ENCODE measurements at places on chromosomes 3 and 15.

- peak; percentile 72 for DNase-seq
These were observed 664 bp downstream of the PARP3 start for GRCh38 chr3:51942603-51943450.

DNA sequence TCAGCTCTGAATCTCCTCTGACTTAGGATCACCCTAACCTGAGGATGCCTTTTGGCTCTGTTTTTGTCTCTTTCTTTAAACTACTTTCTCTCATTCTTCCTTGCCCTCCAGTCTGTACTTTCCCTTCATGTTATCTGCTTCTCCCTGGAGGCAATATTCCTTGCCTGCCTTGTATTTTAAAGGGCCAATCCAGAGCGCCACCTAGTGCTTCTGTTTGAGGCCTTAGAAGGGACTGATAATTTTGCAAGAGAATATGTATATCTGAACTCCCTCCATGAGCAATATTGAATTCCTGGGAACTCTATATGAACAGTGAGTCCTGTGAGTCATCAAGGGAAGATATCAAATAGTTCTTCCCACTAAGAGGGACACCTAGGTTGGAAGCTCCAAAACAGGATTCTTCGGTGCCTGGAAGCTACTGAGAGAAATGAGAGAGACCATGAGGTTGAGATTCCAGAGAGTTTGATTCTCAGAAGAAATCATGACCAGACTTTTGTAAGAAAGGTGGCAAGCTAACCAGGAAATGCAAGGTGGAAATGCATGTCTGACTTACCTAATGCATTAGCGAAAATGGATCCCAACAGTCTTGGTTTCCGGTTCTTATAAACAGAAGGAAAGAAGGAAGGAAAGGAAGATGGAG lies 203.8 kb upstream of the CD96 start:
- peak; percentile 22 for DNase-seq

- DNase-seq: no peak
These were observed 8.3 kb downstream of the ITGA11 start for GRCh38 chr15:68423359-68424296.

DNA sequence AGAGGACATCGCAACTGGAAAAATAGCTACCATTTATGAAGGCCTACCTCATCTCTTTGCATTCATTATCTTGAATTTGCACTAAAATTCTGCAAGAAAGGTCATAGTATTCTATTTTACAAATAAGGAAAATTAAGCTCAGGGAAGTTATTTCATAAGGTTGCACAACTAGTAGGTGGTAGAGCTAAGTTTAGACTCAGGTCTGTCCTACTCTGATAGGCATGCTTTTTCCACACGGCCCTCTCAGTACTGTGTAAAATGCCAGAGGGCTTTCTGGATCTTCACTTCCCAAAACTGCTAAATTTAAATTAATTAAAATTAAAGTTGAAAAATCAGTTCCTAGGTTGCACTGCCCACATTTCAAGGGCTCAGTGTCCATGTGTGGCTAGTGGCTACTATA lies 18.3 kb downstream of the MAP2K1 start:
- DNase-seq: no peak

DNA sequence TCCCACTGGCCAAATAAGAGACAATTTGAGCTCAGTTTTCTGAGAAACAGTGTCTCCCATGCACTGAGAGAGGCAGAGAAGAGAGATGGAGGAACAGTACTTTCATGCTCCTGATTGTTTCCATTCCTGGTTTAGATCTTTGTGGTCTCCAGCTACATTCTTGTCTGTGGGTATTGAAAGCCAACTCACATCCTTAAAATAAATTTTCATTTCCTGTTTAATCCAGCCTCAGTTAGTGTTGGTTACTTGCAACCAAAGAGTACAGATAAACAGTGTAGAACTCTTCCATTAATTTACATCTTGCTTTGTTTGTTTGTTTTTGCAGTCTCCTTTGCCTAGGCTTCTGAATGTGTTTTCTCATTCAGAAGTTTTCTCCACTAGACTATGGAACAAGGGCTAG lies 123.7 kb upstream of the CLSTN2 start:
- DNase-seq: no peak

DNA sequence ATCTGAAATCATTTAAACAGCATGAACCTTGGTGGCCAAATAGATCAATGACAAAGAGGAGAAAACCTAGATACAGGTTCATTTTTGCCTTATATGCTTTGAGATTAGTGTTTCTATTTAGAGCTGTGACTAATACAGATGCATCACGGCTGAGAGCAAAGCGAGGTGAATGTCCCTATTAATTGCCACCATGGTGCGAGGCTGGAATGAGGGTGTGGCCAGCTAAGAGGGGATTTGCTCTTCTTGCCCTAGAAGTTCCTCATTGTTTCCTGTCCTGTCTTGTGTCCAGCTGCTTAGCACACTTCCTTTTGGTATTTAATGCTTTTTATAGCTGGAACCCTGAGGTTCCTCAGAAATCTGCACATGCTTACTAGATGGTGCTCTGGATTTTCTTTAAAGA lies 339.1 kb upstream of the RGMA start:
- DNase-seq: no peak

DNA sequence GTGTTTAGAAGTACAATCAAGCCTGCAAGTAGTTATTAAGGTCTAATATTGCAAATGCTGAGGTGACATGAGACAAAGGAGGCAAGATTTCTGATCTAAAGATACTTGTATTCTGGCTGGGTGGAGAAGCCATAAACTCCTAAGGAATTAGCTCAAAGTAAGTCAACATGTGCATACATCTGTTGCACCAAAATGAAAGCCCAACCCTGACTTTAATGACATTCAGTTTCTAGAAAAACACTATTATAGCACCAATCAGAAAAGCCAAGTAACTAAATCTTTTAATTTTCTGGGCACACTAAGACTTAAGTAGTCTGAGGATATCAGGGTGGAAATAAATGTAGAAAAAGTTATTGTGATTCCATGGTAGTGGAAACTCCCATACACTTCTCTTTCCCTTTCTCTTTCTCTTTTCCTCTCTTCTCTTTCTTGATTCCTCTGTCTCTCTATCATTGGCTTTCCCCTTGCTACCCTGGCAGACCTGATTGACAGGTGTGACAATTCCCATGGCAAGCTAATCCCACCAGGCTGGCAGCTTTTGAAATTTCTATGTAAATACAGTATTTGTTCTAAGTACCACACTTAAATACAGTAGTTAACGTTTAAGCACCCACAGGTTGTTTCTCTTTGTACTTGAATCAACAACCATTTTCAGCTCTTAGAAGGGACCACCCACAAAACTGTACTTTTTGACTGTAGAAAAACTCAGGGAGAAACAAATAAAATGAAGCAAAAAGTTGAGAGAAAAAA lies 528.4 kb upstream of the SEMA6D start:
- DNase-seq: no peak

GRCh38 chr3:81485444-81485865 lies 276.0 kb downstream of the GBE1 start:
- DNase-seq: no peak

DNA sequence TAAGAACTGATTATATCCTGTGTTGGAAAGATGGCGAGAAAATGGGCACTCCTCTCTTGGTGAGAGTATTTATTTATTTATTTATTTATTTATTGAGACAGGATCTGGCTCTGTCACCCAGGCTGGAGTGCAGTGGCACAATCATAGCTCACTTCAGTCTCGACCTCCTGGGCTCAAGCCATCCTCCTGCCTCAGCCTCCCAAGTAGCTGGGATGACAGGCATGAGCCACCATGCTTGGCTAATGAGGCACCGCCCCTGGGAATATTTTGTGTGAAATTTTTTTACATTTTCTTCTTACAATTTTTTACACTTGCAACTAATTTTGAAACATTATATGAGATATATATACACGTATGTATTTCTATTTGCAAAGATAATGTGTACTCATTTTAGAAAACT lies 150.5 kb upstream of the PRR20G start:
- no peak for DNase-seq

DNA sequence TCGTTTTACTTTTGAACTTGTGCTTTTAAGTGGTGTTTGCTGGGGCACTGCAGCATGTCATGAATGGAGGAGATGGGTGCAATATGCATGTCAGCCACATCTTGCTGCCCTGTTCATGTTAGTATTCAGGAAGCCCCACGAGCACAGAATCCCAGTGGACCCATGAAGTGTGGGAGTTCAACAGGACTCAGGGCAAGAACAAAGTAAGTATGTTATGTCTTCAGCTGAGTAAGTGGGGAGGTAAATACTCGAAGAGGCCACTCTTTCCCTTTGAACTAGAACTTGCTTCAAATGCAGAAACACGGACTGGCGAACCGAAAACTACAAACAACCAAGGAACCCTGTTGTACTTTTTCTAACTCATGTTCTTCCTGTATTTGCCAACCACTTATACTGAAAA lies 23.4 kb downstream of the SOX14 start:
- DNase-seq: no peak

GRCh38 chr3:9087831-9088413 lies 124.7 kb upstream of the RAD18 start:
- DNase-seq: no peak

DNA sequence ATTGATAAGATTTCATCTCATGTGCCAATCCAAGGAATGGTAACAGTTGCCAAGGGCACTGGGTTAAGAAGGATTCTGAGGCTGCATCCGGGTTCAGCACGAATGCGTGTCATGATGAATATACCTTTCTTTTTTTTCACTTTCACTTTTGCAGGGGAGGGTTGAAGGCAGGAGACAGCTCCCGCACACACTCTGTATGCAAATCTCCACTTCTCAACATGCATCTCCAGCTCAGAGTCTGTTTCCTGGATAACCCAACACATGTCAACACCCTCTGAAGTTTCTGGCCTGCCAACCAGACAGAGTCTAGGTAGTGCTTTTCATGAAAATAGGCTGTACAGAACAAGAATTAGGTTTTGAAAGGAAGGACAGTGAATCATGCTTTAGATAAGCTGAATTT lies 21.6 kb downstream of the B4GALT4 start:
- peak; percentile 37 for DNase-seq

- DNase-seq: no peak
These were observed 1.8 kb upstream of the CYP11A1 start for GRCh38 chr15:74369084-74369745.

DNA sequence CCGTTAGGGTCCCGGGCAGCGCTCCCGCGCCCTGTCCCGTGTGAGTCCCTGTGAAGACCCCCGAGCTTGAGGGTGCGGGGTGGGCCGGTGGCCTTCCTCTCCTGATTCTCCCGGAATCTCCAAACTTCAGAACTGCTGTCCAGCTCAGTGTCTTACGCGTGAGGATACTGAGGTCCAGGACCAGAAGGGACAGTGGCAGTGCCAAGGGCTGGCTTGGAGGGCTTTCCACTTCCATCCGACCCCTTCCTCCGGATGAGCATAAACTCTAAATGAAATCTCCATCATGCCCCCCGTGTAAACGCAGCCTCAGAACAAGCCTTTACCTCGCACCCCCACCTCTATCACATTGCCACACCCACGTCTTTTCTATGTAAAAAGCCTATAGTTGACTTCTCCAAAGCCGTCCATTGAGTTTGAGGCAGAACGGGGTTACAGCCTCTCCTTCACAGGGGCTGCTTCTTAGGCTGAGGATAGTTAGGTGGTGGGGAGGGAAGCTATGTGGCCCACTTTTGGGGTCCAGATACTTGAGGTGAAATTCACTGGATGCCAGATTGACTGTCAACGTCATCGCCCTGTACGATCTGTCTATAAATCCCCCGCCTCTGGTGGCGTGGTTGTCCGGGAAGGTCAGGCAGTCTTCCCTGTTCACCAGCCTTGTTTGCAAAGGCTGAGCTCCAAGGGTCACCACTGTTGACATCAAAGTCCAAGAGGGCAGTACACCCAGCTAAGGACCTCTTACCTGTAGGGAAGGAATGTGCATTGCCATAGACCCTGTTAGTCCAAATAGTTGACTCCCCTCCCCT lies 1.1 kb downstream of the EDEM1 start:
- peak; percentile 28 for DNase-seq

- no peak for DNase-seq
These were observed 63.5 kb upstream of the CCDC54 start for GRCh38 chr3:107313711-107314110.

GRCh38 chr3:107825556-107825955 lies 265.3 kb downstream of the CD47 start:
- no peak for DNase-seq

- DNase-seq: no peak
These were observed 69.7 kb upstream of the SPRED1 start for GRCh38 chr15:38182900-38183299.

- DNase-seq: no peak
These were observed 4.1 kb downstream of the SV2B start for GRCh38 chr15:91104111-91104510.

GRCh38 chr15:81165535-81165934 lies 31.1 kb upstream of the IL16 start:
- DNase-seq: no peak

GRCh38 chr15:71748293-71748718 lies 62.0 kb upstream of the NR2E3 start:
- DNase-seq: no peak

- DNase-seq: no peak
These were observed 23.3 kb downstream of the RNU5B-1 start for GRCh38 chr15:65327651-65328393.

DNA sequence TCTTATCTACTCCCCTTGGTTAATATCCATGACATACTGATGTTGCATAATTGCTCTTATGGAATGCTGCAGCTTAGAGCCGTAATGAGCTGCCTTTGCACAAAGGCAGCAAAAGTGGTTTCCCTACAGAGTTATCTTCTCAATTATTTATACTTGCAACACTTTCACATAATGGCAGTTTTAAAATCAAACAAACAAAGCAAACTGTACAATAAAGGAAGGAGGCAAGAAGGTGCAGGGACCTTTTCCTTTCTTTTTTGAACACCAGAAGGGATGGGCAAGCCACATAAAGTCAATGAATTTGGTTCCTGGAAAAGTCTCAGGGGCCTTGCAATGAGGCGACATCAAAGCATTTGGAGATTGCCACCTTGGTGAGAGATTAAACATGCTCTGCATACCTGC lies 188.0 kb downstream of the MEIS2 start:
- no peak for DNase-seq

DNA sequence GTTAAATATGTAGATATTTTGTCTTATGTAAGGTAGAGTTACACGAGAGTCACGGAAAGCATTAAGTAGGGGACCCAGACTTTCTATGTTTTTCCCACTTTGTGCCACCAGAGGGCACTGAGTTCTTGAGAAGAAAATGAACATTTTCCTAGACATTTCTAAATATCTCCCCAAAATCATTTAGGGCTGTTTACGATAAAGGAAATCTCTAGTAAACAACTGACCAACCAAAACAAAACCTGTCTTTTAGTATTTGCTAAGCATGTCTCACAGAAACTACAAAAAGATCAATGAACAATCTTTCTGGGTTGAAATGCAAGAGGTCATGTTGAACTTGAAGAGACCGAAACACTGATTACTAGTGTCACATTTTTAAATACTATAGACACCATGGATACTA lies 16.1 kb downstream of the POU1F1 start:
- no peak for DNase-seq

All from stimulated activated CD4-positive, alpha-beta T cell treated with anti-CD3 and anti-CD28 coated beads, Interleukin-4, amount 100 ng/mL, for 4 hours (primary cell).